MV-4-11 (cell line): ENCODE measurements at places on chromosomes 3 and 15.

GRCh38 chr15:96766366-96766765 is 435.9 kb downstream of the NR2F2 start:
- peak; percentile 78 for DNase-seq

DNA sequence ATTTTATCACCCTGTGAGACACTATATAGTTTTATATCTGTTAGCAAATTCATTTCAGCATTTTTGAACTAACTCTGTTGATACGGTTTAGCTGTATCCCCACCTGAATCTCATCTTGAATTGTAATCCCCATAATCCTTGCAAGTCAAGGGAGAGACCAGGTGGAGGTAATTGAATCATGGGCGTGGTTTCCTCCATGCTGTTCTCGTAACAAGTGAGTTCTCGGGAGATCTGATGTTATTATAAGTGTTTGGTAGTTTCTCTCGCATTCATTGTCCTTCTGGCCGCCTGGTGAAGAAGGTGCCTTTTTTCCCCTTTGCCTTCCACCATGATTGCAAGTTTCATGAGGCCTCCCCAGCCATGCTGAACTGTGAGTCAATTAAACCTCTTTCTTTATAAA is 53.2 kb upstream of the TMC3 start:
- DNase-seq, result no peak

DNA sequence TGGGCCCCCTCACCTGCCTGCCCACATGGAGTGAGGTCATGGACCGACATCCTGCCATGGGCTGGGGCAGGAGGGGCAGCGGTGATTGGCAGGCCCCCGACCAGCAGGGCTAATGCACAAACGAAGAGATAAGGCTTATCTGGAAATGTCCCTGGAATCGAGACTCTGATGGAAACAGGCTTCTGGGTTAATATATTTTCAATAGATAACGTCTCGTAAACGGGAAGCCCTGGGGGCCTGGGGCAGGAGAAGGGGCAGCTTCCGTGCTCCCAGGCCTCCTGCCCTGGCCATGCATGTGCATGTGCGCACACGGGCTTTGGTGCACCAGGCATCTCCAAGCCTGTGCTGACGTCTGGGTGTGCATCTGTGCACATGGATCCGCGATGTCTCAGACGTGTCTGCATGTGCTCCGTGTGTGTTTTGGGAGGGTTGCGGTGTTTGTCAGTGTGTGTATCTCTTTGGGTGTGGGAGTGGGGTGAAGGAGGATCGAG is 55.1 kb downstream of the DNAJB8 start:
- DNase-seq, result no peak

GRCh38 chr3:76871655-76872054 is 168.2 kb upstream of the ROBO2 start:
- DNase-seq, result no peak

DNA sequence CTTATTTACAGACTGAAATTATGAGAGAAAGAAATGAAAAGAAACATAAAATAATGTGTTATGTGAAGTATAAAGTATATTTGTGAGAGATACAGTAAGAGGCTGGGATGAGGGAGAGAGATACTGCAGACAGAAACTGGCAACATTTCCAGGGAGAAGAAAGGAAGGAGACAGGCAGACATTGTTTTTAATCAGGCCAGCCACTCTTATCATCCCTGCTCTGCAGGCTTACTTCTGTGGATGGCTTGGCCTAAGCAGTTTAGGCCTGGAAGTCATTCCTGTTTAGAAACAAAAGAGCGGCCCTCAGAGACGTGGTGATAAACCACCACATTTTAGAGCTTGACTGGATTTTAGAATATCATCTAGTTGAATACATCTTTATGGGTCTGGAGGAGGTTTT is 12.4 kb downstream of the PCCB start:
- DNase-seq, result no peak

GRCh38 chr15:43939070-43939469 is 112.3 kb downstream of the WDR76 start:
- no peak for DNase-seq

DNA sequence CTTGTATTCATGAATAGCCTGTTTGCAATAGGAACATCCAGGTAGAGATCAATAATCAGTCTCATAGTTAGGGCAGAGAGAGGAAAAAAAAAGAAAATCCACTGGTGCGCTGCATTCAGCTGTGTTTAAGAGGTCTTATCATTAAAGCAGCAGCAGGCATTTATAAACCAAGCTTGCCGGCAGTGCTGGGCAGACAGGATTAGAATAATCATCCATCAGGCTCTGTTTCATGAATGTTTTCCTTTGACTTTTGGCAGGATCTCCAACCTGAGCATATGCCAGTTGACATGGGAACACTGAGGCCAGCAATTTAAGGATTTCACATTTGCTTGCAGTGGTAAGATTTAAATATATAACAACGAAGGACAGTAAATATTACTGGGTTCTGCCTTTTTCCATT is 305.2 kb upstream of the SEMA6D start:
- no peak for DNase-seq

DNA sequence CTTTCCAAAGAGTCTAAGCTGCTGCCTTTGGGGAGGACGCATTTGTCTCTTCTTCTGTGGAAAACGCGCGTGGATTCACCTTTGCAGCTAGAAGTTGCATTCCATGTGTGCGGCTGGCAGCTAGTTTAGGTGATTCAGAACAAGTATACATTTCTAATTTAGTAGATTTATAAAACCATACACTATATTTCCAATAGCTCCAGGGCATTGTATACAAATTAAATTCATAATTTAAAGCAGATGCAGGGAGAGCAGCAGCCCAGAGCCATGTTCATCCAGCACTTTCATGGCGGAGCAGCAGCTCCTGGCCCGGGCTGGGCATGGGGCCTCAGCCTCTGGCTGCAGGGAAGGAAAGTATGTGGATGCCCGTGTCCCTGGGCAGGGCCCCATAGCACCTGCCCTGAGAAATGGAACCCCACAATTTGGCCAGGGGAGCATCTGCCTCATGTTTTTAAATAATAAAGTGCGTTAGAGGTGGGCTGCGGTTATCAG is 42.8 kb upstream of the SEC22A start:
- DNase-seq, result no peak

DNA sequence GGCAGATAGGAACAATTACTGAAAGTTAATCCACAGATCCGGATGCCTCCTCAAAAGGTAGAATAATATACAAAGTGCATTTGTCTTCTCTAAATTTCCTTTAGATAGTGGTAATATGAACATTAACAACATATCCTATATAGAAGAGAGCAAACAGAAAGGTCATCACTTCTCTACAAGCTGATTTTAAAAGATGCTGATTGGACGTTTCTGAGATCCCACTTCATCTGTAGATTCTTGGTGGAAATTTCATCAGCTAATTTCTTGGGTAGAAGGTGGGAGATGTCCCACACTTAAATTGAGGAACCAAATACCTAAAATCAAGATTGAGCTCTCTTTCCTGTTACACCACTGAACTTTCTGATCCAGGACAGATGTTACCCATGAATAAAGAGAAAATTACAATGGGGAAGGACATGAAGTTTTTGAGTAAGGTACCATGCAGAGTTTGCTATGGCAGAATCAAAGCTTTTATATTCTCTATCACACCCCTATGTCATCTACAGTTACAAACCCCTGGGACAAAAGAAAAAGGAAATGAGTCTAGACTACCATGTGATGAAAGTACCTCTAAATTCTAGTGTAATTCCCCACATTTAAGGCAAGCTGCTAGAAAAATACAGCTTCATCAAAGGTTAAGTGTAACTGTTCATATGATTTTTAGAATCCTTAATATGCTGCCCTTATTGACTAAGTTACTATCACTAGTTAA is 189.2 kb upstream of the SETMAR start:
- no peak for DNase-seq

DNA sequence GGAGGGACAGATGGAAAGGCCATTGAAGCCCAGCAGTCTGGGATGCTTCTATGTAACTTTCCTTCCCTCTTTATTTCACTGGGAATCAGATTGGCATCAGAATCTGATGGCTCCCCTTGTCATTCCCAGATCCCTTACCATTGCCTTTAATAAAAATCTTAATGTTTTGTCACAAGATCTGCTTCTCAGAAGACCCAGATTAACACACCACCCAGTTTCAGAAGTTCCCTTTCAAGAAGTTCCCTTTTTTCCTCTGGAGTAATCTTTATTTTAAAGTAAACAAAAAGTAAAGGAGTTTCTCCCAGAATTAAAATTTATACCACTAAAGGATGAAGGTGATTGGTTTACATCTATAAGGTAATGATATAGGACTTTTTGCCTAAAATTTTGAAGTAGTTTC is 76.4 kb downstream of the UBR1 start:
- peak; percentile 13 for DNase-seq

DNA sequence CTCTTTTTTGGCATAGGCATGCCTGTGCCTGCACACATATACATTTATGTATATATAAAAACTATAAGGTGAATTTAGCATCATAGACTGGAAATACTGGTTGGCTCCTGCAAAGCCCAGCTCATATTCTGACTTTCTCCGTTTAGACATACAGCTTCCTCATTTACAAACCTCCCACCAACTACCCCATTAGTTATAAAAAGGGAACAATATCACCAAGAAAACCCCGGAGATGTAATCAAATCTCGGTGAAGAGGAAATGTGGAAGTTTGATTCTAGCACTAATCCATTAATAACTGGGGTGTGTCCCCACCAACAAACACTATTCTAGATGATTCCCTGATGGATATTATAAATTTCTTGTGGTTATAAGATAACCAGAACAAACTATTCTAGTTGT is 517.7 kb upstream of the TBL1XR1 start:
- DNase-seq, result peak; percentile 82

DNA sequence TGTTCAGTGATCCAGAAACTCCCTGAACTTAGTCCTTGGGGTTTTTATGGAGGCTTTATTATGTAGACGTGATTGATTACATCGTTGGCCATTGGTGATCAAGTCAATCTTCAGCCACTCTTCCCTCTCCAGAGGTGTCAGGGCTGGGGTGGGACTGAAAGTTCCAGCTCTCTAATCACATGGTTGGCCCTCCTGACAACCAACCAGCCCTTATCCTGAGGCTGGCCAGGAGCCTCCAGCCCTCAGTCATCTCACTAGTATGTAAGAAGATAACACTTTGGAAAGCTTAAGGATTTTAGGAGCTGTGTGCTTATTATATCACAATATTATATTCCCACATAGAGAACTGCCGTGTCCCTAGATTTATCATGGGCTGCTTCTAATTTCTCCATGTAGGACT is 142.3 kb downstream of the VPS8 start:
- DNase-seq, result no peak

DNA sequence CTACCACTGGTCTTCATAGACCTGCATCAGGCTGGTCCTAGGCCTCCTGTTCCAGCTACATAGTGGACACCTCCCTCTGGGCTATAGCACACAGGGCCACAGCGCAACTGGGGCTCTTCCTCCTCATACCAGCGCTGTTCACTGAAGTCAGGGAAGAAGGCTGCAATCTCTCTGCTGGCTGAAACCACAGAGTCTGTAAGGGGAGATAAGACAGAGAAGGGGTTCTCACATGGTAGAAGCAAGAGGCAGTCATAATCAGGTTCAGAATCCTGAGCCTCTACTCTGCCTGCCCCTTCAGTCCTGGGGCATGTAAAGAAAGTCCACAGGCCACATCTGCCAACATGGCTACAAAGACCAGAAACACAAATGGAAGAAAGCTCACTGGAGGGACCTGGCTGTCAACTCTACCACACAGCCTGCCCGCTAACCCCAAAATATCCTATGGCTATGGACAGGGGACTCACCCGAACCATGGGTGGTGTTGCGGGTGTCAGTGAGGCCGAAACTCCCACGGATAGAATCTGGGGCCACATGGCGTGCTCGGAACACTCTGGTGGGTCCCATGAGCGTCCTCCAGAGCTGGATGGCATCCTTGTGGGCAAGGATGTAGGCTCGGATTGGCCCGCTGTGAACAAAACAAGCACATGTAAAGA is 38.7 kb downstream of the SPINK8 start:
- DNase-seq, result no peak

GRCh38 chr3:100033903-100034471 is 80.3 kb downstream of the FILIP1L start:
- no peak for DNase-seq

- DNase-seq, result no peak
These were observed 175.7 kb downstream of the FOXP1 start for GRCh38 chr3:71407823-71408222.

DNA sequence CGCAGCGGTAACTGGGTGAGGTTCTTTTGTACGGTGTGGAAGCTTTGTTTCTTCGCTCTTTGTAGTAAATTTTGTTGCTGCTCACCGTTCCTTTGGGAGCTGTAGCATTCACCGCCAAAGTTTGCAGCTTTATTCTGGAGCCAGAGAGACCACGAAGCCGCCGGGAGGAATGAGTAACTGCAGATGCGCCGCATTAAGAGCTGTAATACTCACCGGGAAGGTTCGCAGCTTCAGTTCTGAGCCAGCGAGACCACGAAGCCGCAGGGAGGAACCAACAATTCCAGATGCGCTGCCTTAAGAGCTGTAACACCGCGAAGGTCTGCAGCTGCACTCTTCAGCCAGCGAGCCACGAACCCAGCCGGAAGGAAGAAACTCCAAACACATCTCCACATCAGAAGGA is 56.0 kb upstream of the DYNC1LI1 start:
- DNase-seq, result peak; percentile 88

DNA sequence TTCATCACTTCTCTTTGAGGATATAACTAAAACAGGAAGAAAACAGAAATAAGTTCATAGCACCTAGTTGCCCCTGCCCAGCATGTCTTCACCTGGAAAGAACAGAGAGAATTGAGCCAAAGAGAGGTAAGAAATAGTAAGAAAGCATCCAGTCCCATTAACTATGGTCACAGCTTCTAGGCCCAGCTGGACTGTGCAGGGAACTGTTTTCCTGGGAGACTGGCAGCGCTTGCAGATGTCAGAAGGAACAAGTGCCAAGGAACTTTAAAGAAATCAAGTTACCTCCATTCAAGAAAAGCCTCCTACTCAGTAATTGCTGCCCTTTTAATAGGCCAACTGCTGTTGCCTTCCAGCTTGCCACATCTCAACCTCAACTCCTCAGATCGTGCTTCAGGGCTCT is 17.8 kb upstream of the CPB1 start:
- no peak for DNase-seq

- peak; percentile 21 for DNase-seq
These were observed 35.4 kb upstream of the TRIM71 start for GRCh38 chr3:32782407-32782806.

- no peak for DNase-seq
These were observed 74.7 kb downstream of the ANKRD28 start for GRCh38 chr3:15722877-15723623.

- no peak for DNase-seq
These were observed 1.3 kb downstream of the RBPMS2 start for GRCh38 chr15:64774037-64774628.

- no peak for DNase-seq
These were observed 22.2 kb downstream of the MELTF start for GRCh38 chr3:197007296-197007940.

GRCh38 chr3:183583331-183584245 is 28.1 kb upstream of the KLHL6 start:
- DNase-seq, result no peak

- DNase-seq, result no peak
These were observed 107.7 kb upstream of the CADPS start for GRCh38 chr3:62982795-62983455.

DNA sequence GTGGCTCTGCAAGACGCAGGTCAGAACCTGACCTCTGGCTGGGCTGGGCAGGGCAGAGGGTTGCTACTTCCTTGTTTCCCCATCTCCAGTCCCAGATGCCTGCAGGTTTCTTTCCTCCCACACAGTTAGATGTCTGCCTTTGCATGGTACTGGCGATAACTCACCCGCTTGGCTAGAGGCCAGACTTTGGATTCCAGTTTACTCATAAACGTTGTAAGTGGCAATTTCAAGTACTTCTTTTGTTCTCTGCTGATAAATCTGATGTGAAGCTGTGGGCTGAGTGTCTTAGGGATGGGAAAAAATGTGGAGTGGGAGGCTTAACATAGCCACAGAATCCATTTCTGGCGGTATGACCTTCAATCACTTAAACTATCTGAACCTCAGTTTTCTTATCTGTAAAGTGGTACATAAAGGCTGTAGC is 194.2 kb downstream of the EBLN2 start:
- peak; percentile 28 for DNase-seq
